CD4-positive, alpha-beta T cell treated with Interleukin-15 for 1 hour (primary cell): ENCODE measurements at places on chromosomes 4 and X.

- no peak for DNase-seq
Measured at GRCh38 chr4:140082391-140082755, 71.6 kb downstream of the MAML3 start.

DNA sequence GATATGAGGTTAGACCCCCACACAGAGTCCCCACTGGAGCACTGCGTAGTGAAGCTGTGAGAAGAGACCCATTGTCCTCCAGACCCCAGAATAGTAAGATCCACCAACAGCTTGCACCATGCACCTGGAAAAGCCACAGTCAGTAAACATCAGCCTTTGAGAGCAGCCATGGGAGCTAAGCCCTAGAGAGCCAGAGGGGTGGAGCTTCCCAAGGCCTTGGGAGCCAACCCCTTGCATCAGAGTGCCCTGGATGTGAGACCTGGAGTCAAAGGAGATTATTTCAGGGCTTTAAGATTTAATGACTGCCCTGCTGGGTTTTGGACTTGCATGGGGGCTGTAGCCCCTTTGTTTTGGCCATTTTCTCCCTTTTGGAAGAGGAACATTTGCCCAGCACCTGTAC, 35.7 kb downstream of the HSD17B13 start:
- no peak for DNase-seq

GRCh38 chrX:33134164-33134563, 77.2 kb downstream of the DMD start:
- DNase-seq: no peak

DNA sequence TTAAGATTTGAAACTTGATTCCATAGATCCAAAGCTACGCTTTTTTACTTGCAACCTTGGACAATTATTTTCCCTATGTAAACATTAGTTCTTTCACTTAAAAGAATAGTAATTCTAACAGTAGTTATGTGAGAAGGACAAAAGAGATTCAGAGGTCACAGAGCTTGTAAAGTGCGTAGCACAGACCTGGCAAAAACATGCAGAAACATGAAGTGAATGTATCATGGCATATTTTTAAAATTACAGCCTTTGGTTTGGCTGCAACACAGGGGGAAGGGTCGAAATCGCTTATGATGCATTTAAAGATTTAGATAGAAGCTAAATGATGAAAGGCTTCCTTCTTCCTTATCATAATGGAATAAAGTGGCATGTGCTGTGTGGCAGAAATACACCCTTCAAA, 1068.8 kb downstream of the ARAP2 start:
- DNase-seq: no peak

- no peak for DNase-seq
Measured at GRCh38 chrX:9682456-9682855, 83.2 kb downstream of the GPR143 start.

- no peak for DNase-seq
Measured at GRCh38 chrX:151935358-151935757, 22.7 kb downstream of the MAGEA4 start.

- no peak for DNase-seq
Measured at GRCh38 chrX:16826207-16826606, 39.9 kb downstream of the TXLNG start.

GRCh38 chr4:103098341-103098740, 1.3 kb downstream of the BDH2 start:
- DNase-seq: no peak
